ENCODE measurements at places on chromosomes 5 and 9.

DNA sequence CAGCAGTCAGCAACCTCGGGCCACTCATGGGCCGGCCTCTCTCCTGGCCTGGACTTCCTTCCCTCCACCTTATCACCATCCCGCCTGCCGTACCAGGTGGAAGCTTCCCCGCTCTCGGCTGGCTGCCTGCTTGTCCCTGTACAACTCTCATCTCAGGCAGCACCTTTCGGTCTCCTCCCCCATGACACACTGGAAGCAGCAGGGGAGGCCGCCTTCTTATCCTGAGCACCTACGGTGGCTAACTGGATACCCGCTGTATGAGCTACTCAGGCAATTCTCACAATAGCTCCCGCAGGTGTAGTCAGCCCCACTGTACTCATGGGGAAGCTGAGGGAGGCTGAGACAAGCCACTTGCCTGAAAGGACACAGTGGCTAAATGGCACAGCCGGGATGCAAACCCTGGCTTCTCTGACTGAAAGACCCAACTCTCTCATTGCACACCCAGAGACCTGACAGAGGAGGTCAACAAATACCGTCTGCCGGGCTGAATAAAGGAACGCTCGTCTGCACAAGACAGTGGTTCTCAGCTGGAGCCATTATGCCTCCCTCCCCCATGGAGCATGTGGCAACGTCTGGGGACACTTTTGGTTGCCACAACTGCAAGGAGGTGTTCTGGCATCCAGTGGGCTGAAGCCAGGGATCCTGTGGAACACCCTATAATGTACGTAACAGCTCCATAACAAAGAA lies 9.6 kb downstream of the STK10 start:
- DNase-seq, result no peak

GRCh38 chr9:130490981-130491380 lies 46.2 kb downstream of the ASS1 start:
- no peak for DNase-seq

DNA sequence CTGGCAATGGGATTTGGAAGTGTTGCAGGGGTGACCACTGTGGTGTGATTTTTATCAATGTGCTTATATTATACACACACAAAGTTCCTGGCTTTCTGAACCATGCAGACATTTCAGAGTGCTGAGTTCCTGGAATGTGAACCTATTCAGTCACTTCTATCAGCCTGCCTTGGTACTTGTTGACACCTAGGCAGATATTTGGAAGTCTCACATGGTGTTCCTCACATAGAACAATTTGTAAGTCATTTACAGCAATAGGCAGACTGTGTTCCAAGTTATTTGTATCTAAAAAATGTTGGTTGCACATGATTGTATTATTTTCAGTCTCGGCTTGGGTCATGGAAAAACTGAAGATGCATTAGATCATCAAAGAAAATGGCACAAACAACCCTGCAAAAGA lies 182.2 kb downstream of the SREK1 start:
- no peak for DNase-seq

DNA sequence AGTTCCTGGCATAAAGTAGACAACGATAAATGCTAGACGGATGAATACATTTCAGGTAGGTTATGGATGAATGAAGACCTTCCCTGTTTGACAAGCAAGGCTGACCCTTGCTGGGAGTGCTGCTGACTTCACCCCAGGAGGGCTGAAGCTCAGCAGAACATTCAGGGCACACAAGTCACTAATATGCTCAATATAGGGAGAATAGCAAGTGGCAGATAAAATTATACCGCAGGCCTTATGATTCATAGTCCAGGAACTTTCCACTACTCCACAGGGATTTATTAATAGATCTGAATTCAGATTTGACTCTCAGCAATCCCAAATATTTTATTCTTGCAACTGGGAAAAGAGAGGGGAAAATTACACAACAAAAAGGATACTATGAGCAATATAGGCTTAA lies 38.2 kb upstream of the GRAMD2B start:
- no peak for DNase-seq

GRCh38 chr5:57348376-57349140 lies 134.1 kb downstream of the ACTBL2 start:
- DNase-seq, result no peak

DNA sequence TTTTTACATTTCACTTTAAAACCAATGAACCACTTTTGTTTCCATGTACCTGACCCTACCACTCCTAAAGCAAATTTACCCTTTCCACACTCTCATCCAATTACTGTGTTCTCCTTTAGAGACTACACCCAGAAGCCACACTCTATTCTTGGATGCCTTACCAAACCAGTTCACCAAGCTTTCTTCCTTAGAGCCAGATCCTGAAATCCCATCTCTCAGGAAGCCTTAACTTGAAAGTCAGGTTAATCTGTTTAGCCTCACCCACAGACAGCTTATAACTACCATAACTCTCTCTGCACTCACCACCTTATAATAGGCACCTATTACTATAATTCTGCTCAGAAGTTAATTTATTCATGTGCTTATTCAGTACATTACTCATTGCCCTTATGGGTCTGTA lies 4.3 kb downstream of the CSNK1A1 start:
- no peak for DNase-seq

DNA sequence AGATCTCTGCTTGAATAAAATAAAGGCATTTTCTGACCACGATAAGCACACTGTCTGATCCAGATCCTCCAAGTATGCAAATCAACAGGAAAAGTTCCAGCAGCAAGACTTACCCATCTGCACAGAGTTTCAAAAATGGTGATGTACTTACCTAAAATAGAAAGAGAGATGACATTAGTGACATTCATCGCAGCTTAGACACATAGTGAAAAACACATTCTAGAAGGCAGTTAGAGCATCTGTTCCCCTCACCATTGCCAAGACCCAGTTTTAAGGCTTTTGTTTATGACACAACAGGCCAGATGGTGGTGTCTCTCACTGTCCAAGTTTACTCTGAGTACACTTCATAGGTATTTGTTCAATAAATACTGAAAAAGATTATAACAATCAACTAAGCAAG lies 207.7 kb downstream of the PDE4D start:
- no peak for DNase-seq

DNA sequence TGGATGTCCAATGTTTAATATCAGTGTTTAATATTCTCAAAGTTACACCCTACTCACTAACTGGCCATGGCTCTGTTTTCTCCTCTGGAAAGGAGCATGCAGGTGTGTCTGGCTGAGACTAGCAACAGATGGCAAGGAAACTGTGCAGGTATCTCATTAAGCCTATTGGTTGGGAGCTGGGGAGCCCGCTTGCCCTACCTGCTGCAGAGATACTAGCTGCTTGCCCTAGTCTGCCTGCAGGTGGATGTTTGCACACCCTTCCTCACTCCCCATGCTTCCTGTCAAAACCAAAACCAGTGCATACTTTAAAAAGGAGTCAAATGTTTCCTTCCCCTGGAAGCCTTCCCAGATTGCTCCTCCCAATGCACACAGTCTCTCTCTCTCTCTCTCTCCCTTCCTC lies 228.3 kb upstream of the RASEF start:
- no peak for DNase-seq

DNA sequence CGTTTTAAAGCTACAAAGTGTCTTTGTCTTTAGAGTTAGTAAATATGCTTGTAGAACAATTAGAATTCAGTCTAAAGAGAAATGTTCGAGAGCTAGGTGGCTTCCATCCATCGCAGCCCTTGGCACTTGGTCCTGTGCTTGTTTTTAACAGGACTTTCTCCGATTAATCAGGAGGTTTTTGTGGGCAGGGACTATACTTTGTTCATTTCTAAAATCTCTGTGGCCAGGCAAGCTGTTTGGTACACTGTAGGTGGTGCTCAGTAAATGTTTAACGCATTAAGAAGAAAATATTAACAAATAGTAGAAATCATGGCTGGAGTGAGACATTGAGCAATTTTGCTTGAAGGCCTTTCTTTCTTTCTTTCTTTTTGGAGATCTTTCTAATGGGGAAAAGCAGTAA lies 20.8 kb downstream of the AGXT2 start:
- no peak for DNase-seq

DNA sequence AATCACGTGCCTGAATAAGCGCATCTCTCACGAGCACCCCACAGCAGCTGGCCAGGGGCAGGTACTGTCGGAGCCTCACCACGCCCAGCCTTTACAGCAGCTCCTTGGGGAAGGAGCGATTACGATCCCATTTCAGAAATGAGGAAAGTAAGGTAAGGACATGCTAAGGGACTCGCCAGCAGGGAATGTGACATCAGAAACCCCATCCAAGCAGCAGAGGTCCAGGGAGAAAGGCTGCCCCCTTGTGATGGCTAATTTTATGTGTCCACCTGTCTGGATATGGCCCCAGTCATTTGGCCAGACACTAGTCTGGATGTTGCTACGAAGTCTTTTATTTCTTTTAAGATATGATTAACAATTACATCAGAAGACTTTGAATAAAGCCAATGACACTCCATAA lies 77.3 kb downstream of the UBE2QL1 start:
- no peak for DNase-seq

- DNase-seq, result no peak
Observed at GRCh38 chr5:53928641-53929040, 368.2 kb downstream of the NDUFS4 start.

GRCh38 chr5:113112435-113112834 lies 135.8 kb downstream of the DCP2 start:
- no peak for DNase-seq

DNA sequence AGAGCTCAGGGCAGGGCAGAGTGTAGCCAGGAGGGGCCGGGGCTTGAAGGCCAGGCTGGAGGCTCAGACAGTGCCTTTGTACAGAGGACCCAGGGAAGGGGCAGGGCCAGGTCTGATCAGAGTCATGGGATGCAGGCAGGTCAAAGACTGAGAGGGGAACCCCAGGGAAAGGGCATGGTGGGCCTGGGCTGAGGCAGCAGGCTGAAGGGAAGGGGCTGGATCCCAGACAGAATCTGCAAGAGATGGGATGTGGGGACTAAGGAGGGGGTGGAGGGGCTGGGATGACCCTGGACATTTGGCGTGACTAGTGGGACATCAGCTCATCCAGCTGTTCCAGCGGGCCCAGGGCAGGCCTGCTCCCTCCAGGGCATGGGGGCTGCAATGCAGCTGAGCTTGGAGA lies 15.5 kb upstream of the MRNIP start:
- no peak for DNase-seq

GRCh38 chr9:136849038-136849959 lies at the start of gene PHPT1:
Gene PHPT1, plus strand, starts transcription at chr9:136849409. Its CDS starts 22 bp downstream, at chr9:136849431.
- peak; percentile 99 for DNase-seq
